ENCODE measurements at places on chromosomes 11 and 22.

DNA sequence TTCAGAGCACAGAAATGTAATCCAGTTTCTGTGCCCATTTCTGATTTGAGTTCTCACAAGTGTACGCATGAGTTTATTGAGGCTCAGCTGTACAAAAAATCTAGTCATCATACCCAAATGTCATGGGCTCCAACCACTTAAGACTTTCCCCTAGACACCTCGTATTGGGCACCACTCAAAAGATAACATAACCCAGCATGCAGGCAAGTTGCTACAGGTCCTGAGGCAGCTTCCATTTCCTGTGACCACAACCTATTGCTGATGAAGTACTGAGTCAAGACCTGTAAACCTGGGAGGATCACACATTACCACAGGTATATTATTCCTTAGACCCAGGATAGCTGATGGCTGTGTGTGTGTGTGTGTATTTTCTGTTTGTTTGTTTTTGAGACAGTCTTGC is 95.2 kb downstream of the MRTFA start:
- no peak for DNase-seq

GRCh38 chr22:40212121-40212520 is 34.4 kb downstream of the TNRC6B start:
- DNase-seq: no peak

- DNase-seq: no peak
Measured at GRCh38 chr22:37147186-37147990, 2.3 kb downstream of the IL2RB start.

- peak; percentile 53 for DNase-seq
Measured at GRCh38 chr11:14902650-14903350, 10.8 kb upstream of the CYP2R1 start.

- DNase-seq: no peak
Measured at GRCh38 chr22:44112191-44112590, 68.5 kb upstream of the PARVG start.

- no peak for DNase-seq
Measured at GRCh38 chr11:79285756-79286155, 155.1 kb downstream of the TENM4 start.

GRCh38 chr11:11247086-11247485 is 106.0 kb downstream of the CSNK2A3 start:
- DNase-seq: no peak

- no peak for DNase-seq
Measured at GRCh38 chr11:17687946-17688670, 31.3 kb upstream of the MYOD1 start.

- DNase-seq: peak; percentile 57
Measured at GRCh38 chr11:65491614-65492386, 7.0 kb upstream of the MALAT1 start.

GRCh38 chr11:96178049-96178886 is 164.7 kb downstream of the MAML2 start:
- no peak for DNase-seq

GRCh38 chr11:33924341-33924740 is 32.5 kb upstream of the LMO2 start:
- DNase-seq: no peak

DNA sequence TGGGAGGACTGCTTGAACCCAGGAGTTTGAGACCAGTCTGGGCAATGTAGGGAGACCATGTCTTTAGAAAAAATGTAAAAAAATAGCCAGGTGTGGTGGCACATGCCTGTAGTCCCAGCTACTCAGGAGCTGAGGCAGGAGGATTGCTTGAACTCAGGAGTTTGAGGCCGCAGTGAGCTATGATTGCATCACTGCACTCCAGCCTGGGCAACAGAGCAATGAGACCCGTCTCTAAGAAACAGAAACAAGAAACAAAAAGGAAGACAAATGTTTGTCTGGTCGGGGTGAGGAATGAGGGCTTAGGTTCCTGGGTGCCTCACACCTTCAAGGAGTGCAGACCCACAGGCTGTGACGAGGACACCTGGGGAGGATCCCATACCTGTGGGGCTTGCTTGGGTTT is 191.9 kb downstream of the CEP164 start:
- DNase-seq: no peak

- no peak for DNase-seq
Measured at GRCh38 chr11:69771466-69771865, 3.7 kb downstream of the FGF4 start.

DNA sequence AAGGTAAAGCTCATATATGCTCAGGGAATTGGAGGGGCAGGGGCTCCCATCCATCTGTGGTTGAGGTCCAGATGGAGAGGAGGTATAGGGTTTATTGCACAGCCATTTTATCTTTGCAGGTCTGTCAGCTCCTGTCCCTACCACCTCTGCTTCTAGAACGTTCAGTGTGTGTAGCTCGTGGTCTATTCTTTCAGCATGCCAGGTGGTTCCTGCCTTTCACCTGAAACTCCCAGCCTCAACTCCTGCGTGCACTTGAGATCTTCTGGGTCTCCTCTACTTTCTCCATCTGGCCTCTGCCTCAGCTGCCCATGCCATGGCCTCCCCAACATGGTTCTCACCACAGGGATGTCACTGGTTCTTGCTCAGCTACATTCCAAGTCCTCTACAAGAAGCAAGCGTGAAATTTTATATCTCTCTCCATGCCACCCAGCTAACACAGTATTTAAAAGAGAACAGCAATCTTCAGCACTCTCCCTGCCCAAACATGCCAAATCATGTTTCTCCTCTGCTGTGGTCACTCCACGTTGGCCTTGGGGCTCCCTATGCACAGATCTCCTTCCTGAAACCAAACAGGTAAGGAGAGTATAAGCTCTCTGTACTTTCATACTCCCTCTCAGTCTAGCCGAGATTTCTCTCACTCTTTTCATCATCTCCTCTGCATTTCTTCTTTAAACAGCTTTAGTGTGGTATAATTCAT is 157.8 kb upstream of the TRPC6 start:
- DNase-seq: no peak

DNA sequence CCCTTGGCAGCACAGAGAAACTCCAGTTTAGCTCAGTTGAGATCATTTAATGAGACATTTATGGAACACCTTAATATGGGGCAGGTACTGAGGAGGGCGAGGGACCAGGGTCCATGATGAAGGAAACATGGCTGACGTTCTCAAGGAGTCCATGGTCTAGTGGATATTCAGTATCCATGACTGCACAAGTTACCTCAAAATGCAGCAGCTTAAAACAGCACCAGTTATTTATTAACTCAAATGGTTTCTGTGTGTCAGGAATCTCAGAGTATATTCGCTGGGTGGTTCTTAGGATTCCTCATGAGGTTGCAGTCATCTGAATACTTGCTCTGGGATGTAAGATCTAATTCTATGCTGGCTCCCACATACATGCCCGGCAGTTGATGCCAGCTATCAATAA is 346.8 kb downstream of the LARGE1 start:
- DNase-seq: no peak

DNA sequence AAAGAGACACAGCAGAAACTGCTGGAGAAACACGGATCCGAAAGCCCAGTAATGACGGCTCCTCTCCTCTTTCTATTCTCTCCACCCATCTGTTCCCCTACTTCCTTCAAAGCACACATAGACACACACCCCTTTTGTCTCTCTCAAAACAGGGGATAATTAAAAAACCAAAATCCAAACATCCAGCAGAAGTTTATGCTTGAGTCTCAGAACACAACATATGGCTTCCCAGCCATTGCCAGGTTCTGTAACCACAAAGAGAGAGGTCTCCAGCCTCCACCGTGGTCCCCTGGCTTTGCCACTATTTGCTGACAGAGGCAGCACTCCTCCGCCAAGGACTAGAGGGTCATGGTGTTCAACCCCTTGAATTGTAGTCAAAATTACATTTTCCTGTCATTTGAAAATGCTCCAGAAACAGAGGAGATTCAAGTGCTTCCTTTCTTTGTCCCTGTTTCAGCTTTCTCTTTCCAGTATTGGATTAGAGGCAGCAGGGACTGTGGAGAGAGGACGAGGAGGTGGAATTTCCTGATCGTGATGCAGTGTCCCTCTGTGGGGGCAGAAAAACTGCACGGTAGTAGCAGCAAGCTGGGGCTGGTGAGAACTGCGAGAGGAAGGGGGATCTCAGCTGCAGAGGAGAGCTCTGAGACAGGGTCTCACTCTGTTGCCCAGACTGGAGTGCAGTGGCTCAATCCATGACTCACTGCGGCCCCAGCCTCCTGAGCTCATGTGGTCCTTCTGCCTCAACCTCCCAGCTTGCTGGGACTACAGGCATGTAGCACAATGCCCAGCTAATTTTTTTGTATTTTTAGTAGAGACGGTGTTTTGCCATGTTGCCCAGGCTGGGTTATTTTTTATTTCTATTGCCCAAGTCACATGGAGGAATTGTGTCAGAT is 60.3 kb downstream of the UBASH3B start:
- DNase-seq: no peak

DNA sequence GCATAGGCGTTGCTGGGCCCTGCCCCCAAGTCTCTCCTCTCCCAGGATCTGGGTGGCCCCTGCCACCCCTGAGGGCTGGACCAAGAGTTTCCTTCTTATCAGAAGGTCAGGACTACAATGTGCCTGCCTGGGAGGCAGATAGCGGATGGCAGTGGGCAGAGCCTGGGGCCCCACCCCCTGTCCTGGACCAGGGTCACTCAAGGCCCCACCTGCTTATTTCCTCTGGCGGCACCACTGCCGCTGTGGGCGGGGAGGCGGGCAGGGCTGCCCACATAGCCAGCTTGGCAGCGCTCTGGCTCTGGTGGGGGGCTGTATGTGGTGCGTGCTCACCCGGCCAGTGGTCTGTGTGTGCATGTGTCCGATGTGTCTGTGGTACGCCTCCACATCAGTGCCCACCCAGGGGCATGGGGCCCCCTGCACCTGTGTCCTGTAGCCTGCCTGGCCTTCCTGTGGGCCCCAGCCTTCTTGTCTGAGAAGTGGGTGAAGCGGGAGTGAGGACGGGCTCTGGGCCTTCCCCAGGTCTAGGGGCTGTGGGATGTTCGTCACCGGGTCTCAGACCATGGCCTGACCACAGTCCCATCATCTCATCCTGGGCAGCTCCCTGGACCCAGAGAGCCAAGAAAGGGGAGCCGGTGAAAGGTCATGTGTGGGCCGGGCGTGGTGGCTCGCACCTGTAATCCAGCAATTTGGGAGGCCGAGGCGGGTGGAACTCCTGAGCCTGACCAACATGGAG is 3.0 kb downstream of the GAS2L1 start:
- DNase-seq: no peak

DNA sequence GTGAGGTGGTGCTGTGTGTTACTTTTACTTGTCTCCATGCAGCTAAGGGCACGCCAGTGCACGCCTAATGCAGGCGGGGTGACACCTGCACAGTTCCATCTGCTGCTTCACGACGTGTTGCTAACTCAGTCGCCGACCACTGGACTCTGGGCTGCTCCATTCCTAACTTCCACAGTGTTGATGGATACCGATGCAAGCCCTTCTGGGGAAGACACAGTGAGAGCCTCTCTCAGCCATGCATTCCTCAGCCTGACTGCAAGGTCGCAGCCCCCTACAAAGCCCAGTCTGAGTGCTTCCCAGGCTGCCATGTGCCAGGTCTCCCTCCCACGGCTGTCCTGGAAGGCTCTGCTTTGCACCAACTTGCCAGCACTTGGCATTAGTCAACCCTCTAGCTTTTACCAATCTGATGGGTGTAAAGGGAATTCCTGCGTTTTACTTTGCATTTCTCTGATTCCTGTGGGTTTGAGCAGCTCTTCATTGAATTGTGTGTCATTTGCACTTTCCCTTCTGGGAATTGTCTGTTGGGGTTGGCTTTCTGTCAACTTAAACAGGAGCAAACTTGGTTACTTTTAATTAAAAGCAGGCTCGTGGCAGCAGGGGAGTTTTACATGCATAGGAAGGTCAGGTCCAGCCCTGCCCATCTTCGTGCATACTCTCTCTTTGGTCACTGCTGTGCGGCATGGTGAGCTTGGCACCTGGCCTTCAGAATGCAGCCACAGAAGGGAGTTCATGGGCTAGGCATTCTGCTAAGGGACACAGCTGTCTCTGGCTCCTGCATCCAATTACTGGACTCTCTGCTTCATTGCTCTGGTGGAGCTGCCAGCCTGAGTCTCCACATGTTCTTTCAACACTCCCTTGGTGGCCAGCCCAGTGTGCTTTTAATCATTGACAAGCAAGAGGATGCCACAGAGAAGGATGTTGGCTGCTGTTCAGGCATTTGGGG is 34.6 kb upstream of the SHANK2 start:
- peak; percentile 76 for DNase-seq

- DNase-seq: no peak
Measured at GRCh38 chr11:36037031-36037430, 93.2 kb downstream of the LDLRAD3 start.

- DNase-seq: no peak
Measured at GRCh38 chr11:11961399-11962028, 46.9 kb downstream of the DKK3 start.

DNA sequence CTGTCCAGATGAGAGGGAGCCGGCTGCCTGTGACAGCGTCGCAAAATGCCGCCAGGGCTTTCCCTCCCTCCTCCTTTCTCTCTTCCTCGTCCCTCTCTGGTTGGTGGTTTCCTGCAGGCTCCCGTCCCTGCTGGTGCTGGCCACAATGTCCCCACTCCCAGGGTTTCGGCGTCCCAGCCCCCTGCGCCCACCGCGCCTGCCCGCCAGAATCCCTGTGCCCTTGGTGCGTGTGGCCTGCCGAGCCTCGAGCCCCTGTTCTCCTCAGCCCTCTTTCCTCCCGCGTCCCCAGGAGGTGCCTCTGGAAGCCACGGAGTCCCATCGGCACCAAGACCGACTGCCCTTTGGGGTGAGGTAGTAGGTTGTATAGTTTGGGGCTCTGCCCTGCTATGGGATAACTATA is 37.9 kb upstream of the PPARA start:
- no peak for DNase-seq

- no peak for DNase-seq
Measured at GRCh38 chr11:125375146-125375545, 120.9 kb downstream of the FEZ1 start.

- peak; percentile 82 for DNase-seq
Measured at GRCh38 chr22:44357966-44358465, 45.3 kb upstream of the SHISAL1 start.

- DNase-seq: no peak
Measured at GRCh38 chr11:78806214-78807004, 231.7 kb upstream of the NARS2 start.

DNA sequence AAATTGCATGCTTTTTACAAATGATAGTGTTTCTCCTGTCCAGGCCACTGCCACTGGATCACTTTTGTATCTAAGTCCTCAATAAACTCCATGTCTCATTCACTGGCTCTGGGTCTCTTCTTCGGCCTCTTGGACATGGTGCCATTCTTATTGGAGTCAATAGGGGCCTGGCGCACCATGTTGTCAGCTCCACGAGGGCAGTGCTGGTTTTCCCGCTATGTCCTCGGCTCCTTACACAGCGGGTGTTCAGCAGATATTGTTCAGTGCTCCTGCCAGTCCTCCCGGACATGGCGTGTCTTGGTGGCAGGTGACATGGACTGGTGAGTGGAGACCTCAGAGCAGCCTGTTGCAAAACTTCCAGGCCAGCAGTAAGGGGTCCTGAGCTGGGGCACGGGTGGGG is 3.6 kb upstream of the FAM118A start:
- no peak for DNase-seq

GRCh38 chr22:20111045-20111688 is 4.7 kb upstream of the RANBP1 start:
- DNase-seq: peak; percentile 44

- no peak for DNase-seq
Measured at GRCh38 chr11:134471087-134471715, 59.2 kb upstream of the B3GAT1 start.

- DNase-seq: no peak
Measured at GRCh38 chr11:47470671-47471070, 21.7 kb upstream of the RAPSN start.
